ENCODE measurements at places on chromosomes 11 and 22. TPM values are rescaled to one million over a fixed set of nuclear protein-coding genes. Genes with fewer than 3 reads are reported as not detected.

DNA sequence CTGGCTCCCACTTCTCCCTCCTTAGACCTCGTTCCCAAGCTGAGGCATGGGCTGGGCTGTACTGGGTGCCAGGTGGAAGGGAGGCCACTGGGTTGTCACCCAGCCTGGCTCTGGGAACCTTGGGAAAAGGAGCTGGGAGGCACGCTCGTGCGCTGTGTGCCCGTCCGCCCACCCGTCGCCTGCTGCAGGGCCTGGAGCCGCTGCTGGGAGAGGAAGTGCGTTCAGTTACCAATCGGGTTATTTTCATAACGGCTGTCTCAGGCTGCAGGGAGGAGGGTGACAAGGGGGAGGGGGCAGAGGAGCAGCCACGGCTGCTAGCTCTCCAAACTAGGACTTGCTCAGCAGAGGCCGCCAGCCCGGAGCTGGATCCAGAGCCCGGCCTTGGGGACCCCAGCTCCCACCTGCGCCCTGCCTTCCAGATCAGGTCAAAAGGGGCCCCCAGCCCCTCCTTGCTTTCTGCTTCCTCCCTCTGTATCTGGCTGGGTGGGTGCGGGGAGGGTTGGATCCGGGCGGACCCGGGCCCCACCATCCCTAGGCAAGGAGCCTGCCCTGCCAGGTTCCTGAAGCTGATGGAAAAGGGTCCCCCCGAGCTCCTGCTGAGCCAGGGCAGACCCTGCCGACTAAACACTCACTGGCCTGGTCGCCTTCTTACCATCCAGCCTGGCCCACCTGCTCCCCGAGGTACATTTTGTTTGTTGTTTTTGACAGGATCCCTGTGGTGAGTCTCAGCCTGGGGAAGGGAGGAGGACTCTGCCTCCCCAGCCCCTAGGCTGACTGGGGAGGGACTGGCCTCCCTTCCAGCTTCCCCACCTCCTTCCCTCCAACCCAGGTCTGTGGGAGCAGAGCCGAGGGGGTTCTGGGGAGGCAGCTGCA, 14.3 kb downstream of the DGKZ start:
- DNase-seq, result no peak

DNA sequence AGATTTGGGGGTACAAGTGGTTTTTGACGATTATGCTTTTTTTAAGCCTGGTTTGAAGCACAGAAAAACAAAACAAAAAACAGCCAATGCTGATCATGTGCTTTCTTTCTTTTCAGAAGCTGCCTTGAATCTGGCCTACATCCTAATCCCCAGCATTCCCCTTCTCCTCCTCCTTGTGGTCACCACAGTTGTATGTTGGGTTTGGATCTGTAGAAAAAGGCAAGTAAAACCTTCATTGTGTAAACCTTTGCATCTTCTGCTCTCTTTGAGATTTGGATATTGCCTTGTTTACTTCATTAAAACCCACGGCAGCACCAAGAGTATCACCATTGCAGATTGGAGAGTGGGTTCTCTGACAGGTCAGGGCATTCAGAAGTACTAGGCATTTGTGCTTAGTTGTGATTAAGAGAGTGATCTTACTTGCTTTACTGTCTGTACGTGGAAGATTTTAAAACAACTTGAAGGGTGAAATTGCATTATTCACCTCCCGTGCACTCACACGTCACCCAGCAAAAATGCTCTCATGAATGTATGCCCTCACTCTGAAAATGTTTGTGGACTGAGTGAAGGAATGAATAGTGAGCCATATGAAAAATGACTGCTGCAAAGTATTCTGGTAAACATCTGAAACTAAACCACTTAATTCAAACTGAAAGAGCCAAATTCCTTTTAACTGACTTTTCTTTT, 17.0 kb downstream of the LAYN start:
- DNase-seq, result no peak

DNA sequence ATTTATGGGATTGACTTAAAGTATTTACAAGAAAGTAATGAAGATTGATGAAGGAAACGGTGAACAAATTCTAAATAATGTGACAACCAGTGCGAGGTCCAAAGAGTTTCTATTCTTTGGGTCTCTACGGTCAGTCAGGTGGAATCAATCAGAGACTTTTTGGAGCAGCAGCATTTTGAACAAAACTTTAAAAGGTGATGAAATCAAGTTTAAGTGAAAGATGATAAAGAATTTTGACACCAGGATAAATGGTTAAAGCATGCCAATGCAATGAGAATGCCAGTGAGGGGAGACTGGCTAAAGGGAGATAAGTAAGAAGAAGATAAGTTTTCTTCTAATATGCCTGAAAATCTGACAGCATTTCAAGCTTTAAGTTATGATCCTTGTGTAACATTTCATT, 67.9 kb downstream of the DCUN1D5 start:
- no peak for DNase-seq

GRCh38 chr11:127003260-127003981, 2.9 kb upstream of the KIRREL3 start:
- DNase-seq, result no peak

GRCh38 chr11:35780951-35781860, 118.6 kb downstream of the TRIM44 start:
- no peak for DNase-seq

DNA sequence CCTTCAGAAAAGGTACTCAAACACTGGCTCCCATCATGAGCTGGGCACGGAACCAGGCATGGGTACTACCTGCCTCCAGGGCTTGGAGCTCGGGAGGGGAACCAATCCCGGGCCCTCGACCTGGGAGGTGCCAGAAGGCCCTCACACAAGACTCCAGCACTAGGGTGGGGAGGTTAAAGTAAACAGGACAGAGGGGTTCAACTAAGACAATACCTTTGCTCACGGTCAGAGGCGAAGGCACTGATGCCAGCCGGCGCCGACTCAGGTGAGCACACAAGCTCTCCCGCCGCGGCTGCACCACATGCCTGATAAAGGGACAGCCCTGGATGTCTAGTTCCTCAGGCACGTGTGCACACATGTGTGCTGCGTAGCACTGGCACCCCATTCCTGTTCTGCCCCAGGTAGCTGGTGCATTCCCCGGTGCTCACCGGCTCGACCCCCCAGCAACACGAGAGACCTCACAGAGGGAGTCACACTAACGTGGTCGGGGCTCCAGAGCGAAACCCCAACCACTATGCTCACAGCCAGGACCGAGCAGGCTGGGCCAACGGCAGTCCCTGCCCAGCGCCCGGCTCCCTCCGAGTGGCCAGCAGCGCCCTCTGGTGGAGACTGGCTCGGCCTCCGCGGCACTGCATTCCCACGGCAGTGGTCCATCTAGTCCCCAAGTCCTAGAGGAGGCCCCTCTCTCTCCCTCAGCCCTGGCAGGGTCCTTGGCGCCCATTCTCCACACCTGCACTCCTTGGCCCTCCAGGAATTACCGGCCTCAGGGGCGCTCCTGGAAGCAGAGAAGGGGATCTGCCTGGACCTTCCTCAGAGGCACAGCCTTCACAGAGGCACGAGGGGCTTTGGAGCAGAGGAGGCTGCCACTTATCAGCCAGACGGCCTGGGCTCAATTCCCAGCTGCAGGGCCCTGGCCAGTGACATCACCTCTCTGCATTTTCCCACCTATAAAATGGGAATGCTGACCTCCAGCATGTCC, 28.8 kb upstream of the MOB2 start:
- no peak for DNase-seq

DNA sequence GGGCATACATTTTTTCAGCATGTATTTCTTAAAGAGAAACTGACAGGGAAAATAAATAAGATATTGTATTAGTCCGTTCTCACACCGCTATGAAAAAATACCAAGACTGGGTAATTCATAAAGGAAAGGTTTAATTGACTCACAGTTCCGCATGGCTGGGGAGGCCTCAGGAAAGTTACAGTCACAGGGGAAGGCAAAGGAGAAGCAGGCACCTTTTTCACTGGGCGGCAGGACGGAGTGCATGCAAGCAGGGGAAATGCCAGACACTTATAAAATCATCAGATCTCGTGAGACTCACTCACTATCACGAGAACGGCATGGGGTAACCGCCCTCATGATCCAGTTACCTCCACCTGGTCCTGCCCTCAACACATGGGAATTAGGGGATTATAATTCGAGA, 44.2 kb downstream of the PPFIA1 start:
- DNase-seq, result no peak

DNA sequence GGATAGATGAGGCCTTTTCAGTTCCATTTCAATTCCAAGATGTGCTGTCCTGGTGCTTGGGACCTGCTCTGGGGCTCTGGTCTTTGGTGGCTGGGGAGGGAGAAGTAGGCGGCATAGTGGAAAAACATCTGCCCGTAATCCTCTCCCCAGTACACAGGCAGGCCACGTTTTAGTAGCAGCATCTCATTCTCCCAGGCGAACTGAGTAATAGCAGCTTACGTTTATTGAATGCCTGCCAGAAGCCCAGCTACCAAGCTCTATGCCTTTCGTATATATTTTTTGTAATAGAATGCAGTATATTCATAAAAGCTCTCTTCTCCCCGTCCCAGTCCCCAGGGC, 11.4 kb downstream of the ACO2 start:
- DNase-seq, result no peak

DNA sequence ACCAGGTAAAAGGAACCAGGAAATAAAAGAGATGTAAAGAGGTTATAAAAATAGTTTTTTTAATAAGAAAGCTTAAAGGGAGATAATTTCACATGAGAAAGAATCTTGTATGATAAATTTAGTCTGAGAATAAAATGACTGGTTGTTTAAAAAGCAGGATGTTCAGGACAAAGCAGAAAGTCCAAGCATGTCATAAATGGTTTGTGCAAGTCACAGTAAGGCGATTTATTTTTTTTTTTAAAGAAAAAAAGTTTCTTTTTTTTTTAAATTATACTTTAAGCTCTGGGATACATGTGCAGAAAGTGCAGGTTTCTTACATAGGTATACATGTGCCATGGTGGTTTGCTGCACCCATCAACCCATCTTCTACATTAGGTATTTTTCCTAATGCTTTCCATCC, 30.8 kb downstream of the GLYATL2 start:
- no peak for DNase-seq

GRCh38 chr11:124801636-124802312, 1.6 kb upstream of the MSANTD2 start:
- DNase-seq, result no peak

GRCh38 chr22:19448739-19449421, 1.4 kb upstream of the C22orf39 start:
- DNase-seq, result no peak

GRCh38 chr11:78504181-78504580, 70.5 kb downstream of the NARS2 start:
- DNase-seq, result no peak

GRCh38 chr22:22168190-22168940, 76.2 kb upstream of the VPREB1 start:
- DNase-seq, result no peak

- DNase-seq, result no peak
Measured at GRCh38 chr11:7570938-7571521, 57.2 kb downstream of the PPFIBP2 start.

- DNase-seq, result no peak
Measured at GRCh38 chr11:17494019-17494418, 17.4 kb upstream of the ABCC8 start.

GRCh38 chr11:116560589-116560988, 212.2 kb downstream of the BUD13 start:
- DNase-seq, result no peak

GRCh38 chr11:122405547-122406341, 249.8 kb upstream of the UBASH3B start:
- DNase-seq, result no peak

DNA sequence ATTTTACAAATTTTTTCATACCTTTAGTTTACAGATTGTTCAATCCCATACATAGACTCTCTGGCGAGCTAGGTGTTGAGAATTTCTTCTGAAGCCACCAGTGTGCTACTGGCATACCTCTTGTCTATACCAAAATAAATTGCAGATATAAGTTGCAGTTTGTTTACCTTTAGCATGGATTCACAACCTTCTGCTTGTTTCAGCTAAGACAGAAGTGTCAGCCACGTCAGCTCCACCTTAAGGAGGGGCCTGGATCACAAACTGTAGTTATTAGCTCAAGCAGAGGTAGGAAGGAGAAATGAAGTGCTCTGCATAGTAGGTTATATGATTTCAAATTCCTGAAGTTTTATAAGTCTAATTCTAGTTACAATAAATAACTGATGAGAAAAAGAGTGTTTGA, at the start of gene NXPE4:
TSS of gene NXPE4 (minus strand) at position 216 of the 400 bp plus-strand sequence. CDS start 1,027 bp downstream, outside the sequence.
- DNase-seq, result no peak

DNA sequence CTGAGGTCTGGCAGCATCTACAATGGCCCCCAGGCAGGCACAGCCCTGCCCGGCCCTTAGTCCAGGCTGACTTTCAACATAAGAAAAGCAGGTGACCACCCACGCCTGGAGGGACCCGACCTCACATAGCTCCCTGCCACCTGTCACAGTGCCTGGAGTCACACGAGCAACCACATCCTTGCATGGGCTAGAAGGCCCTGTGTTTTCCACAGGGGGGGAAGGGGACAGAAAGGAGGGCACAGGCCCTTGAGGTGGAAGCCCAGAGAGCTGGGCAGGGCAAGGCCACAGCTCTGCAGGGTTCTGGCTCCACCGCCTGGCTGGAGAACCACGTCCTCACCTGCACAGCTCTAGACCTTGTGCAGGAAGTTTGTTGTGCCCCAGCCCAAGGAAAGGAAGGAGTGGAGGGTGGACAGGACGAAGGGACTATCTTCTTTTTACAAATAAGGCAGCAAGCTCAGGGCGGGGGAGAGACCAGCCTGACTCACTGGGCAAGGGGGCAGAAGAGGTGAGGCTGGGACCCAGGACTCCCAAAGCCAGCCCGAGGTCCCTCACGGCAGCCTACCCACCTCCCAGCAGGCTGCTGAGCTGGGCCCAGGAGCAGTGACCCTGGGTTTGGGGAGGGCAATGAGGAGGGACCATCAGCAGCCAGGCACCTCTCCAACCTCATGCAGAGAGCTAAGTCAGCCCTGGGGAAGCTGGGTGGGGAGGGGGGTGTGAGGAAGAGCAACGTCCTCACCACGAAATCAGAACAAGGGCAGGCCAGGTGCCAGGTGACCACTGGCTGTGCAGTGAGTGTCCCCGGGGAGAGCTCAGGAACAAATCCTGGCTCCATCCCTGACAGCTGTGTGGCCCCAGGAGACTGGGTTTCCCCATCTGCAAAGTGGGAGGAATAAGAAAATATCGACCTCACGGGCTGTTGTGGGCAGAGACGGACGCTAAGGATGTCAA, 4.3 kb downstream of the C1QTNF6 start:
- DNase-seq, result no peak

GRCh38 chr11:17855531-17856290, 121.1 kb downstream of the KCNC1 start:
- no peak for DNase-seq

GRCh38 chr22:35192129-35192918, 65.0 kb upstream of the HMGXB4 start:
- no peak for DNase-seq

DNA sequence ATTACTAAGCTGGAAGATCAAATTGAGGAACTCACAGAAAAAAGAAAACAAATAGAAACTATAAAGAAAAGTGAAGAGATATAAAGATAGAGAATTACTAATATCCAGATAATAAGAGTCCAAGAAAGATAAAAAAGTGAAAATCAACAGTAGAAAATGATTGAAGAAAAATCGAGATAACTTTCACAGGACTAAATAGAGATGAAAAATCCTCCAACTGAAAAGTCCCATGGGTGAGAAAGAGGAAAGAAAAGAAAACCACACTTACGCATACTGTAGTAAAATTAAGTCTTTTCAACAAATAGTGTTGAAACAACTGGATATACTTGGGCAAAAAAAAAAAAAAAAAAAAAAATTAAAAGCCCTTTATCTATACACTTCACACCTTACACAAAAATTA, 60.0 kb downstream of the ENTHD1 start:
- no peak for DNase-seq

- DNase-seq, result no peak
Measured at GRCh38 chr11:9266132-9266736, 1.1 kb upstream of the DENND5A start.

Gene CDC42EP2
- 19.5 TPM for total RNA-seq

Gene HEPHL1
- total RNA-seq, result not detected

Gene OR6M1
- not detected for total RNA-seq

Gene FOLR1
- total RNA-seq, result not detected

Gene CARD18
- total RNA-seq, result not detected

Gene RAG2
- total RNA-seq, result not detected

Measured in pulmonary artery endothelial cell (primary cell).